Natural killer cell treated with Interleukin-12 subunit alpha and Interleukin-12 subunit beta and Interleukin-15 and Interleukin-18, amount 100 ng/mL, for 72 hours (primary cell): ENCODE measurements at places on chromosomes 2 and 18. TPM values are rescaled to one million over a fixed set of nuclear protein-coding genes. Genes with fewer than 3 reads are reported as not detected.

DSG2 gene
- 0.14 TPM for total RNA-seq

ANKRD23 gene
- total RNA-seq, result 12.9 TPM

CSRNP3 gene
- total RNA-seq, result not detected

SLC30A3 gene
- not detected for total RNA-seq

CCDC74B gene
- total RNA-seq, result 0.83 TPM

MARCO gene
- total RNA-seq, result not detected

MARCHF4 gene
- total RNA-seq, result not detected

C1QL2 gene
- not detected for total RNA-seq

IMPACT gene
- total RNA-seq, result 6.6 TPM

VIT gene
- total RNA-seq, result not detected

CAPN14 gene
- 0.43 TPM for total RNA-seq

TDRD15 gene
- total RNA-seq, result 0.07 TPM

CFC1 gene
- not detected for total RNA-seq

TWIST2 gene
- total RNA-seq, result not detected

AMER3 gene
- not detected for total RNA-seq
